Stimulated activated naive CD4-positive, alpha-beta T cell (primary cell): ENCODE measurements at places on chromosomes 12 and 14.

GRCh38 chr14:54738009-54738408 is 164.6 kb downstream of the GCH1 start:
- no peak for DNase-seq

- DNase-seq, result no peak
Measured at GRCh38 chr14:89137526-89138163, 279.4 kb downstream of the FOXN3 start.

DNA sequence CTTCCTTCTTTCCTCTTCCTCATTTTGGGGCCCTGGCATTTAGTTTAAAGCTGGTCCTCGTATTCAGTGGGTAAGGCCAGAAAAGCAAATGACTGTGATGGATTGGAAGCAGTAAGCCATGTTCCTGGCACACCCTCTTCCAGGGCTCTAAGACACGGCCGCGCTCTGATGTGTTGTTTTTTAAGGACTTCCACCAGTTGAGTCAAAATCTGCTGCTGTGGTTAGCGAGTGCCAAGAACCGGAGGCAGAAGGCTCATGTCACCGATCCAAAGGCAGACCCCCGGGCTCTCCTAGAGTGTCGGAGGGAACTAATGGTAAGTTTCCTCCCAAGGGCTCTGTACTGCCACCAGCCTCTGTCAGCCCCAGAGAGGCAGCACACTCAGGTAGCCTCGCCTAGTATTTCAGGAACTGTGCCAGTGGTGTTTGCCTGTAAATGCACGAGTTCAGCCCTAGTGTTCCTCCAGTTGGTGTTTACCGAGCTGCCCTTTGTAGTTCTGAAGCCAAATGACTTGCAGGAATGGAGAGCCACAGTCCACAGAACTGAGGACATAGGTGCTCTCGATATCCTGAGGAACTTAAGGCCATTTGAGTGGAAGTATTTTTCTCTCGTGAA is 72.7 kb downstream of the ESR2 start:
- DNase-seq, result no peak

- DNase-seq, result no peak
Measured at GRCh38 chr14:100416921-100417860, 94.1 kb downstream of the SLC25A47 start.

DNA sequence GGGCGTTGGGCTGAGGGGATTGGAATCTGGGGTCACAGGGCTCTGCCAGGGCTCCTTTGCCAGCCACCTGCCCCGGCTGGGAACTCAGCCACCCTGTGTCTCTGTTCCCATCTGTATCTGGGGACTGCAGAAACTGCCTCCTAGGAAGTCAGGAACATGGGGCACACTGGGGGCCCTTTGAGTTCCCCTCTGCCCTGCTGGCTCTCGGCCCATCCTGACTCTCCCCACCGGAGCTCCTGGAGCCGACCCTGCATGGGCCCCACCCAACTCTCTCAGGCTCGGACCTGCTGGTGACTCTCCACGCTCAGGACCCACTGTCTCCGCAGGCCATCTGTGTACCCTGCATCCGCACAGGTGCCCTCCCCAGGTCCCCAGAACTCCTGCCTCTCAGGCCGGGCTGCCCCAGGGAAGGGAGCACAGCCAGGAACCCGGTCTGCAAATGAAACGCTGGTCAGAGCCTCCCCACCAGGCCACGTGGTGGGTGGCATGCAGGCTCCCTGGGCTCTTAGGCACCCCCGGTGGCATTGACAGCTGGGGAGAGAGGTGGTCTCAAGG is 82.8 kb downstream of the KIF26A start:
- DNase-seq, result no peak

DNA sequence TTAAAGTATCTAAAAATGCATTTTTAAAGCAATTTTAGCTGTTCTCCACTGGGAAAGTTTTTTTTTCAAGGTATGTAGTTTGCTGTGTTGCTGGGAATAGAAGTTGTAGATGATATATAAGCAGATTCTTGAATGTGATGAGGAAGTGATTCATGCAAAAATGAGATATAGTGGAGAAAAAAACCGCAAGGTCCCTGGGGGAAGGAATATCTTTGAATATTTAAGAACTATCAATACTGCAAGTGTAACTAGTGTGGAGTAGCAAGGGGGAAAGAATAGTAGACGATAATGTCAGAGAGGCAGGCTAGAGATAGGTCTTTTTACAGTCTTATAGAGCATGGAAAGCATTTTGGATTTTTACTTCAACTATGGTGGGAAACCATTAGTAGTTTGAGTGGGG is 42.5 kb downstream of the PTCSC3 start:
- no peak for DNase-seq

GRCh38 chr14:90795744-90796143 is 20.5 kb downstream of the TTC7B start:
- no peak for DNase-seq

- no peak for DNase-seq
Measured at GRCh38 chr14:89290813-89291212, 126.2 kb downstream of the FOXN3 start.

DNA sequence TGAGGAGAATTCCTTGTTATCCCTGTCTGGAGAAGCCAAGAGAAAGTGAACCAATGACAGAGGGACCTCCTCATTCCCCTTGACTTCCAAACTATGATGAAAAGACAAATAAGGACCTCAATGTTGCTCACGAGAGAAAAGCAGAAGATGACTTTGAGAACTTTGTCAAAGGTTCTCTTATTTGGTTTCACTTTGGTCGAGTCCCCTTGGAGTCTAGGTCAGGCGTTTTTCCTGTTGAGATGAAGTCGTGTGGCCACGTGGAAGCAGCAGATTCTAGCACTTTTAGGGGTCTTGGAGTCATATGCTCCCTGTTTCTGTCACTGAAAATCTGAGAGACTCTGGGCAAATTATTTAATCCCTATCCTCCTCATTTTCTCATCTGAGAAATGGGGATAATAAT is 33.8 kb upstream of the COL2A1 start:
- no peak for DNase-seq

GRCh38 chr14:29905543-29905942 is 22.1 kb downstream of the PRKD1 start:
- DNase-seq, result no peak

GRCh38 chr14:85587151-85587711 is 57.3 kb downstream of the FLRT2 start:
- DNase-seq, result no peak
